ENCODE measurements at places on chromosomes 5 and 9.

GRCh38 chr9:135955934-135956801 is 5.0 kb downstream of the UBAC1 start:
- DNase-seq: no peak

- DNase-seq: no peak
These were observed 174.3 kb upstream of the GRIN3A start for GRCh38 chr9:101912698-101913097.

DNA sequence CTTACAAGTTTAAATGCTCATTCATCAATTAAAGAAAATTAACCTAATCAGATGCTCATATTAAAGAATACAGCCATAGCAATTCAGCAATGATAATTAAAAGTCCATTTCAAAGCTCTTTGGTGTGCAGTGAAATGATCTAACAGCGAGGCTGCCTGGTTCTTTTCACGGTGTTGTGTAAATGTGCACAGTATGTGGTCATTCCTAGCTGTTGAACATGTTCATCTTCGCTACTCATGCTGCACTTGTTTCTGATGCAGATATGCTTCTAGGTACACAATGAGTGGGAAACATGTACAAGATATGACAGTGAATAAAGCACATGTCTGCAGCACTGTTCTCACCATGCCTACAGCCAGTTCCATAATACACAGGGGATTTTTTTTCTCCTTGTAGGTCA is 163.5 kb downstream of the NR2F1-AS1 start:
- DNase-seq: no peak

- no peak for DNase-seq
These were observed 2.0 kb upstream of the NINJ1 start for GRCh38 chr9:93136011-93136440.

GRCh38 chr5:143871672-143872071 is 59.7 kb downstream of the HMHB1 start:
- DNase-seq: no peak

DNA sequence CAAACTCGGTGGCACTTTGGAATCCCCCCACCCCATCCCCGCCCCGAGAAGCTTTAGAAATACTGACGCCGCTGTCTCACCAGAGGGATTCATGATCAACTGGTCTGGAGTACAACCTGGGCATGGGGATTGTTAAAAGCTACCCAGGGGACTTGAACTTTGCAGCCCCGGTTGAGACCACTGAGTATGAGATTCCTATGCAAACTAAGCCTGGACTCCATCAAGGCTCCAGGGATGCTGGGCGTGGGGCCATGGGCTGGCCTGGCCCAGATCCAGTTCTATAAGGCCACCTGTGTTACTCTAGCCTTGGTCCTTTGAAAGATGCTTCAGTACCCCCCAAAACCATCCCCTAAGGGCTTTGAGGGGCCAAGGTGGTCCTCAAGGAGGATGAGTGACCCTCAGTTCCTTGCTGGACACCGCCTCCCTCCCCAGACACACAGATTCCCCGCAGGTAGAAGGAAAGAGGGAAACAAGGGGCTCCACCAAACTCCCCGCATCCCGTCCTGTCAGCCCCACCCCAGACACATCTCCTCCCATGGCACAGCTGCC is 68.5 kb downstream of the MRPL36 start:
- no peak for DNase-seq

DNA sequence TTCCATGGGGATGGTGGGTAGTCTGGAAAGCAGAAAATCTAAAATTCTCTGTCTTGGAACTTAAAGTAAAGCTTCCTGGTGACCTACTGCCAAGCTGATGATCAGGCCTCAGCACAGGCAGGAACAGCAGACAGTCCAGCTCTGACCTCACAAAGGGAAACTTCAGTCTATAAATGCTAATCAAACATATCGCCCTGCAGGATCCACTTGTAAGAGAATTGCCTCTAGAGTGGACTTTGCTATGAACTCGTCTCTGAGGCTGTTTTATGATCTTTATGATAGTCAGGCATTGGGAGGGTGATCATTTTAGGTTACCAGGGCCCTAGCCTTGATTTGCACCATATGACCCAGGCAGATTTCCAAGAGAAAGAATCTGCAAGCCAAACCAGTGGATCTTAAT is 67.6 kb upstream of the SELENOP start:
- no peak for DNase-seq

GRCh38 chr5:60727033-60727679 is 27.2 kb upstream of the DEPDC1B start:
- no peak for DNase-seq

- no peak for DNase-seq
These were observed 36.7 kb upstream of the KCNIP1 start for GRCh38 chr5:170466988-170467707.

GRCh38 chr9:99118782-99119466 is 14.0 kb downstream of the TGFBR1 start:
- DNase-seq: peak; percentile 73

DNA sequence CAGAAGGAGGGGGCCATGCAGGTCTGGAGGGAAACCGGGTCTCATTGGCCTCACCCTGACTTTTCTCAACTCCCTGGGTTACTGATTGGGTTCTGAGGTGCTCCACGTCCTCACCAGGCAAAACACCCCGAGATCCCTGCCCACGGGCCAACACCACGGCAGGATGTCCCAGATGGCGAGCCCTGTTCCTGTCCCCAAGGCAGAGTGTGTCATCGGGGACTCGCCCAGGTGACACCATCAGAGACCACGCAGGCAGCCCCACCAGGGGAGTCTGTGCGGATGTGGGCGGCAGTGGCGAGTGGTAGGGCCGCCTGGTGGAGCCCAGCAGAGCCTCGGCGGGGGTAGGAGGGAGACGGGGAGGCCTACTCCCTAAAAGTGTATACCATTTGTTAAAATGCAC is 59.0 kb upstream of the UBAC1 start:
- DNase-seq: no peak

DNA sequence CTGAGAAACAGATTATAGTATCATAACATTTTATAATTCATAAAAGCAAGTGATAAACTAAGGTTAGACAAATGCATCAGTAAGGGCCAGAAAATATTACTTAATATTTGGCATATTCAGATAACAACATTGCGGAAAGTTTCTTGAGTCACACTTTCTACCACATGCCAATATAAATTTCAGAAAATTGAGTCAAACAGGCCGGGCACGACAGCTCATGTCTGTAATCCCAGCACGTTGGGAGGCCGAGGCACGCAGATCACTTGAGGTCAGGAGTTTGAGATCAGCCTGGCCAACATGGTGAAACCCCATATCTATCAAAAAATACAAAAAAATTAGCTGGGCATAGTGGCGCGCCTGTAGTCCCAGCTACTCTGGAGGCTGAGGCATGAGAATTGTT is 47.1 kb downstream of the SLC38A9 start:
- no peak for DNase-seq

GRCh38 chr9:127186806-127187205 is 64.4 kb upstream of the ANGPTL2 start:
- no peak for DNase-seq

GRCh38 chr5:6287176-6287575 is 91.2 kb downstream of the MED10 start:
- DNase-seq: no peak

DNA sequence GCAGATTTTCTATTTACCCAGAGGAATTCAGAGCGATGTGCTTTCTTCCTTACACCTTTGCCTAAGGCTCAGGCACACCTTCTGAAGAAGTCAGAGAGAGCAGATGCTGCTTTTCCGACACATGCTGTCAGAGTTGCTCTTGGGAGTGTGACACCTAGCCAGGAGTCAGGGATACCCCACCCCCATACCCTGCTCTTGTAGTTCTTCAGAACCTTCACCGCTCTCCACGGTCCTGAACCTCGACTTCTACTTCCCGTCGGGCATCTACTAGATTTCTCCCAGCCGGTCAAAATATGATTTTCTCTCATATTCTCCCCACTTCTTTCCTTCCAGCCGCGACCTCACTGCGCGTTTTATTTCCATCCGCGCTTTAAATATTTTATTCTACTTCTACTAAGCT is 1.7 kb downstream of the GRIN3A start:
- no peak for DNase-seq

GRCh38 chr5:9604416-9604815 is 25.7 kb downstream of the TAS2R1 start:
- no peak for DNase-seq

DNA sequence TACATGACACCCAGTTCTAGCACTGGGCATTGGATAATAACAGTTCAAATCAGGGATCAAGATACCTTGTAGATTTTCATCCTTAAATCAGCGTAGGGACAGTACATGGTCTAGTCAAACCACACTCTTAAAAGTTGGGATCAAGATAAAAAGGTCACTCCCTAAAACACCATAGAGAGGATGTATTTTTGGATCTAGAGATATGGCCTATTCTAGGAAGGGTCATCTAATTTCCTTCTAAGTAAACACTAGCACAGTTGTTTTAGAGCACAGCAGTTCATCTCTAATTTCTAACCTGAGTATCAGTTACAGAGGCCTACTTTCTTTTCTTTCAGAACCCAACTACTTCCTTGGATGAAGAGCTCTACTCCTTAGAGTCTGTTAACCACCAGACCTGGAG is 166.4 kb upstream of the GRIN3A start:
- DNase-seq: no peak

- no peak for DNase-seq
These were observed 51.2 kb downstream of the MAPKAP1 start for GRCh38 chr9:125655691-125656410.

DNA sequence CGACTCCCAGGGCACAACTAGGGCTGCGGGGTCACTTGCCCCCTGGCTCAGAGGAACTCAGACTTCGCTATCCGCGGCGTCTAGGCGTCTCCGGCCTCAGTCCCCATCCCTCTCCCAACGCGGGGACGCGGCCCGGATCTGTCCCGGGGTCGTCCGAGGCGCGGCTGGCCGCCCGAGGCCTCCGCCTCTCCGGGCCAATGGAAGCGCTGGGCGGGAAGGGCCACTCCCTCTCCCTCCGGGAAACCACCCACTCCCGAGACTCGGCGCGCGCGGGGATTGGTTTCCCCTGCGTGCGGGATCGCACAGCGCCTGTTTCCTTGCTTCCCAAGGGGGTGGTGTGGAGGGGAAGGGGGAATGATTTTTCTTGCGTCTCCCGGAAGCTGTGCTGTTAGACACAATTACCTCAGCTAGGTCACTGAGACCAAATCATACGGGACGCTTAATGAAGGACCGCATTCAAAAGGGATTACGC is 38.3 kb downstream of the NR2F1 start:
- DNase-seq: no peak

DNA sequence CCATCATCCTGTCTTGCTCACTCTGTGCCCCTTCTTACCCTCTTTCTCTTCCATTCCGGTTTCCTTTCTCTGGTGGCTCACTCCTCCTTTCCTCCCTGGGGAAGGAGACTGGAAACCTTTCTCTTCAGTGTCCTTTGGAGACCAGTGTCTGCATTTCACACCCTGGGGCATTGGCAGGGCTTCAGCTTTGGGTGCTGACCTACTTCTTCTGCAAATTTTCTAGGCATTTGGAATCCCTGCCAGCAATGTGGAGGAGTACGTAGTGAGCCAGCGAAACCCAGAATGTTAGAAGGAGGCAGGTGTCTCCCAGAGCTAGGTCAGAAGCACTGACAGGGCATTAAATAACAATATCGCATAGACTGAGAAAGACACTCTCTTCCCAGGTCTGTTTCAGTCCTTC is 122.2 kb downstream of the SLC28A3 start:
- no peak for DNase-seq

GRCh38 chr5:126508251-126508961 is 85.2 kb downstream of the GRAMD2B start:
- no peak for DNase-seq

DNA sequence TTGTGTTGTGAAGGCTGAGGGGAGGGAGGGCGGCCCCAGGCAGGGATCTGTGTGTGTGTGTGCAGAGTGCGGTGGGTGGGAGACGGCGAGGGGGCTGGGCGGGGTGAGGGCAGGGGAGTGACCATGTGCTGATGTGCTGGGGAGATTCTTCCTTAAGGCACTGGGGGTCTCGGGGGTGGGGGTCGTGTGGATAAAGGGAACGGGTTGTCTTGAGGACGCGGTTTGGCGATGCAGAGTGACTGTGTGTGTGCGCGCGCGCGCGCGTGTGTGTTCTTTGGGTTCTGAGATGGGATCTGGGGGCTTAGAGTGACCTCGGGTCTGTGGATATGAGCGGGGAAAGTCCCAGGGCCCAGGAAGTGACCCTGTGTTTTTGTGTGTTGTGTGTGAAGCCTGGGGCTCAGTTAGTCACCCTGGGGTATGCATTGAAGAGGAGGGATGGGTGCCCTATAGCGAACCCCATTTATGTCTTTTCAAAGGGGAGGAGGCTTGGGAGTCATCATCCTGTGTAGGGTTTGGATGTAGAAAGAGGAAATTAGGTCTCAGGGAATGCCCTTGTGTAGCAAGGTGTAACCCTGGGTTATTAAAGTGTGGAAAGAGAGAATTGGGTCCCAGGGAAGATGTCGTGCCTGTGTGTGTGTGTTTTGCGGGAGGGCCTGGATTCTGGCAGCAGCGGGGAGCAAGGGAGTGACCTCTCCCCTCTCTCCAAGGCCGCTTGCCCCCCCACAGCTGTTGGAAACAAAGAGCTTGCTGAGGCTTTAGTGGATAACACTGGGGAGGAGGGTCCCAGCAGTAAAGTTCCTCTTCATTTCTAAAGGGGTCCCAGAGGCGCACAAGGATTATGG is 1.4 kb downstream of the TMEFF1 start:
- DNase-seq: no peak

DNA sequence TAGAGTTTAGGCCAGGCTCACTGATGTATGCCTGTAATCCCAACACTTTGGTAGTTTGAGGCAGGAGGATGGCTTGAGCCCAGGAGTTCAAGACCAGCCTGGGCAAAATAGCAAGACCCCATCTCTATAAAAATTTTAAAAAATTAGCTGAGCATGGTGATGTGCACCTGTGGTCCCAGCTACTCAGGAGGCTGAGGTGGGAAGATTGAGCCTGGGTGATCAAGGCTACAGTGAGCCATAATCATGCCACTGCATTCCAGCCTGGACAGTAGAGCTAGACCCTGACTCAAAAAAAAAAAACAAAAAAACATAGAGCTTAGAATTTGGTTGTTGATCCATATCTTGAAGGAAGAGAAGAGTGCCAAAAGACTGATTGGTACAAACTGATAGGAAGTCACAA is 14.7 kb upstream of the CDK7 start:
- DNase-seq: no peak

DNA sequence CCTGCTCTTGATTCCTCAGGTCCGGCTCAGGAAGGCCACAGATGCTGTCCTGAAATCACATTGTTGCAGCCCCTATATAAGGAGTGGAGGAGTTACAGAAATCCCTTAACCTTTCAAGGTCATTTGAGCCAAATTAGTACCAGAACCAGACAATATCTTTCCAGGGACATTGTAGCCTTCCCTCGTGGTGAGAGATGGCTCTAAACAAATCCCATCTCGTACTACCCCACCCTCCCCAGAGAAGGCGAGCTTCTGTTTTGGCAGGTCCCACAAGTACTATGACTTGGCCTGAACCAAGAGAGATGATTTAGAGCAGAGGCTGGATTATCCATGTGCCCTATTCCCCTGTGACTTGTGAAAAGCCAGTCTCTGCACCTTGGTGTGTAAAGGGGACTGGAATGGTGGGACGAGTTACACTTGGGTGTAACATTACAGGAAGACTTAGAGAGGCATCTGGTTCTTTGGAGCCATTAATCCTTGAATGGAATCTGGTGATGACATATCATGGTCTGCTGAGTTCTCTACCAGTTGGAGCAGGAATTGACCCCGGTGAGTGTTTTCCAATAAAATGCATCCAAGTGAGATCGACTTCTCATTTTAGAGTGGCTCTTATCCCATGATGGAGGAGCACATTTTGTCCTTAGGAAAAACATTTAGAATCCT is at the start of gene FAM240B:
Gene FAM240B, minus strand, starts transcription at position 51 of the 663 bp plus-strand sequence. CDS start 16,134 bp downstream, outside the sequence.
- DNase-seq: no peak

GRCh38 chr9:111928359-111928720 is 31.7 kb downstream of the UGCG start:
- no peak for DNase-seq
